ENCODE measurements at places on chromosomes 7 and 10. TPM values are rescaled to one million over a fixed set of nuclear protein-coding genes. Genes with fewer than 3 reads are reported as not detected.

The AKR1C2 gene
- 7.4 TPM for total RNA-seq

The OR2A1 gene
- total RNA-seq, result not detected

The GPR85 gene
- 0.34 TPM for total RNA-seq

The EN2 gene
- total RNA-seq, result not detected

The CUTC gene
- 26.2 TPM for total RNA-seq

The MRLN gene
- total RNA-seq, result not detected

The EMX2 gene
- total RNA-seq, result 1.2 TPM
